ENCODE measurements at places on chromosomes 7 and 10.

DNA sequence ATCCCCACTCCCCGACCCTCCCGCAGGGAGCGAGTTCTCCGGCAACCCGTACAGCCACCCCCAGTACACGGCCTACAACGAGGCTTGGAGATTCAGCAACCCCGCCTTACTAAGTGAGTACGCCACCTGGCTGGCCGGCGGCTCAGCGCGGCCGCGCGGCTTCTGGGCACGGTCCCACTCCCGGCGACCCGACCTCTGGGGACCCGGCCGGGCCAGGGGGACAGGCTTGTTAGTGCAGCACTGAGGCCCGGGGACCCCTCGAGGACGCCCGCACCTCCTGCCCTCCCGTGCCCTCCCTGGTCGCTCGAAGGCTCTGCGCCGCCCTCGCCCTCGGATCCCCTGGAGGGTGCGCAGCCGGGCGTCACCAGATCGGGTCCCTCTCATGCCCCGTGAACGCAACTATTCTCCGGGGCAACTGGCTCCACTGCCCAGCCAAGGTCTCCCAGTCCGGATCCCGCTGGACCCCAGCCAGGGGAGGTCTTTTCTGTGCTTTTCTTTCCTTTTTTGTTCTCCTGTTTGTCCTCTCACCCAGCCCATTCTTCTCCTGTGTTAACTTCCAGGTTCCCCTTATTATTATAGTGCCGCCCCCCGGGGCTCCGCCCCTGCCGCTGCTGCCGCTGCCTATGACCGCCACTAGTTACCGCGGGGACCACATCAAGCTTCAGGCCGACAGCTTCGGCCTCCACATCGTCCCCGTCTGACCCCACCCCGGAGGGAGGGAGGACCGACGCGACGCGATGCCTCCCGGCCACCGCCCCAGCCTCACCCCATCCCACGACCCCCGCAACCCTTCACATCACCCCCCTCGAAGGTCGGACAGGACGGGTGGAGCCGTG is 81.8 kb downstream of the PAX2 start:
- no peak for DNase-seq

GRCh38 chr7:131581241-131582051 is 25.0 kb upstream of the PODXL start:
- DNase-seq, result no peak

DNA sequence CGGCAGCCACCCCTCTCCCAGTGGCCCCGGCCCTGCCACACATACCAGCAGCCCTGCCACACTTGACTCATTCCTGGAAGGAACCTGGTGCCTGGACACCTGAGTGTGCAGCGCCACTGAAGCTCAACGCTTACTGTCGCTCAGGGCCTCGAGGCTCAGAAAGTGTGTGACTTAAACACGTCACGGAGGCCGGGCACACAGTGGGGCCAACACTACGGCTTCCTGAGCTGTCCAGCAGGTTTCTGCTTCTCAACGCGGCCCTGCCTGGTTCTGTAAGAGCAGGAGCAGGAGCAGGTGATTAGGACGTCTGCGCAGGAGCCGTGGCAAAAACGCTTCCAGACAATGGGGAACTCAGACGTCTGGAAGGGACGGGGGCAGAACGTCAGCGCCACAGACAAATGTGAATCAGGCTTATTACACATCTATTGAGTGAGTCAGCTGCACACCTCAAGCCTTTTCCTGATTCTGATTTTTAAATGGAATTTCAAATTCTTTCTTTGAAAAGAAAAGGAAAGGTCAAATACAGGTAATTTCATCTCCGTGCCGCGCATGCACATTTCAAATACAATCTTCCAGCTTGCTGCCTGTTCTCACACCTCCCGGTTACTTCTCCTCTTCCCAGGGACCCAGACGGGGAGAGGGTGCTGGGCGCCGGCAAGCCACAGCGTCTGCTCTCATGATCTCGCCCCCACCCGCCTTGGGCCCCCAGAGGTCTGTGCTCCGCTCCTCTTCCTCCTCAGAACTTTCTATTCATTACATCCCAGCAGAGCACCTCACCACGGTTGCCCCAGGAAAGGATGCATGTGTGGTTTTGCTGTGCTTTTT is 66.6 kb downstream of the ADARB2 start:
- no peak for DNase-seq

DNA sequence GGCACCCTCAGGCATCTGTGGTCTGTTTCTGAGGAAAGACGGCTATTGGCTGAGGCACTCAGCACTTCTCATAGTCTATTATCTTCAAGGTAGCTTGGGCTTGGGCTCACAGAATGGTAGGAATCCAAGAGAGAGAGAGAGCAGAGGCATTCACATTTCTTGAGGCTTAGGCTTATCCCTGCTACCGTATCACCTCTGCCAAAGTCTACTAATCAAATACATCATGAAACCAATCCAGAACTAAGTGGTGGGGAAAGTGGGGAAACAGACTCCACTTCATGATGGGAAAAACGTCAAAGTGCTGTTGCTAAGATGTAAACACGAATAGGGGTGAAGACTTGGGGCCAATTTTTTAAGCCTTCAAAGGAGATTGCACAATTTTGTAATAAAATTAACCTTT is 271.1 kb upstream of the SEMA3D start:
- DNase-seq, result no peak

DNA sequence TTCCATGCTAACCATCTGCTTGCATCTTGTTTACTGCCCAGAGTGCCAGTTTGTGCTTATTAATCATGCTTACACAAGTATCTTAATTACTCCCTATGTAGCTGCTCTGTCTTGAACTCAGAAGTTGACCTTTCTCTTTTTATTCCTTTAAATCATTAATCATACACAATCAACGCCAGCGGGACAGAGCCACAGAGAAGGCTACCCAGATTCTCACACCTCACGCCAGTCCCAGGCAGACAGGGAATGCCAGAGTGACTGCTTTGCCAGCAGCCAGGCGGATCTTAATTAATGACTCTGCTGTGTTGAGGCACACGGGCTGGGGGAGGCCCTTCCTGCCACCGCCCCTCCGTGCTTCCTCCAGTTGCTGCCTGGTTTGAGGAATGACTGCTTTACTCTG is 229.4 kb downstream of the LRMDA start:
- no peak for DNase-seq

DNA sequence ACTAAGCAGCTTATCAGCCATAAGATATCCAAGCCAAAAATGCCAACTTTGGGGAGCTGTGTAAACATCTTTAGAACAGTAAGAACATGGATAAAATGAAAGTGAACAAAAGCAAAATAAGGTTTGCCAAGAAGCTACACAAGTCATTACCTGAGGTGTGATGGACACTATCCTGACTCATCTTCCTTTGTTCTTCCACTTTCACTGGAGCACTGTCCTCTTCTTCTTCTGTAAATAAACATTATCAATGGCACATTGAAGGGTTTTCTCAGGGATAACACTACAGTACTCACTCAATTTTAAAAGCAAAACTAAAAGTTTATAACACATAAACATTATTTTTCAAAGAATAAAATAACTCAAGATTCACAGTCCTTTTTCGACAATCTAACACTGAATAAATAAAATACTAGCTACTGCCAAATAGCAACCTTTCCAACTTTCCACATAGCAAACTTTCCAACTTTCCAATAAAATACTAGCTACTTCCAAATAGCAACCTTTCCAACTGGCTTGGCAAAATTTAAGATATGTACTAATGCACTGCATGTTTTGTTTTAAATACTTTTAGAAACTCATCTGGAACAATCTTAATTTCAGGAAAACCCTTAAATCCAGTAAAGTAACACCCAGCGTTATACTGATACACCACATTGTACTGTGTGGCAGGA is 174.1 kb downstream of the SKAP2 start:
- no peak for DNase-seq

DNA sequence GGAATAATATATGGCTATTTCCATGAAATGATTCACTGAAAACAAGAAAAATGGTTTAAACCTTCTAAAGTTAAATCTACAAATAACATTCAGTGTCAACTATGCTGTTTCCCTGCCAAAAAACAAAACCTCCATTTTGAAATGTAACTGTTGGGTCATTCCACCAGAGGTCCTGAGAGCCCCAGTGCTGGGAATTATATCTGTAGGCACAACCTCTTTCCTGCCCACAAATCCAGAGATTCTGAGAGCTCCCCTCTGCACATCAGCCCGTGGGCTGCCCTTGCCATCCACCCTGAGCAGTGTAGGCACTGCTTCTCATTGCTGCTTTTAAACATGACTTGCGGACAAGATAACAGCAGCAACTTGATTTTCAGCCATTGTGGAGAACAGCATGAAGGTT is 198.6 kb downstream of the TMEM178B start:
- DNase-seq, result no peak

- no peak for DNase-seq
Measured at GRCh38 chr10:93945819-93946218, 47.9 kb upstream of the PLCE1 start.

- no peak for DNase-seq
Measured at GRCh38 chr10:43903451-43903850, 254.8 kb upstream of the ZNF32 start.

DNA sequence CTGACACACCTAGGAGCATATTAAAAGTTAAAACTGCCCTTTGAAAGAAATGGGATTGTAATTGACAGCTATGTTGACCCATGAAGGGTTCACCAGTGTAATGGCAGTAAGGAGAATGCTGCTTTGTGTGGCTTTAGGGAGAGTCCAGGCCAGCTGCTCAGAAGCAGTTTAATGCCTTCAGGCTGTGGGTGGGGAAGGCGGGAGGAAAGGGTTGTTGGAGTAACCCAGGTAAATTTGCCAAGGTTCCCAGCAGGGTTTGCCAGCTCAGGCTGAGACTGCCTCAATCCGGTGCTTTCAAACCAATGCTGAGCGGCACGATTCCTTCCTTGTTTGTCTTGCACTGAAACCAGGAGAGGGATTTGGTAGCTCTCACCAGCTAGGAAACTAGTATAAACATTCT is 637.2 kb downstream of the INHBA start:
- DNase-seq, result no peak

GRCh38 chr7:149707448-149707886 is 65.9 kb downstream of the ZNF467 start:
- no peak for DNase-seq

DNA sequence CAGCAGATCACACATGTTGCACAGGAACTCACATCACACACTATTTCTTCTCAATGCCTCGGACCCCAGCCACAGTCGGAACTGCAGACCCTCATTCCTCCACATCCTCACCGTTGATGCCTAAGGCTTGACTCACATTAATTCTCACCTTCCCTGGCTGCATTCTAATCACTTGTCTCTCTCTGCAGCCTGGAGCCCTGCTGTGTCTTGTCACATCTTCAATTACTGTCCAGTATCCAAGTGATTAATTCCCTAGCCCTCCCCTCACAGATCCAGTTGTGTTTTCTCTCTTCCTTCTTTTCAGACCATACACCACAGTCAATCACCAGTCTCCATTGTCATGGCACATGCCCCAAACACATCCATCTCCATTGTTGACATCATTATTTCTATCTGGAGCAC is 592.4 kb upstream of the IGFBP3 start:
- no peak for DNase-seq

- DNase-seq, result no peak
Measured at GRCh38 chr10:34479520-34480179, 335.4 kb downstream of the PARD3 start.

- no peak for DNase-seq
Measured at GRCh38 chr7:132133501-132133900, 442.8 kb downstream of the PLXNA4 start.

DNA sequence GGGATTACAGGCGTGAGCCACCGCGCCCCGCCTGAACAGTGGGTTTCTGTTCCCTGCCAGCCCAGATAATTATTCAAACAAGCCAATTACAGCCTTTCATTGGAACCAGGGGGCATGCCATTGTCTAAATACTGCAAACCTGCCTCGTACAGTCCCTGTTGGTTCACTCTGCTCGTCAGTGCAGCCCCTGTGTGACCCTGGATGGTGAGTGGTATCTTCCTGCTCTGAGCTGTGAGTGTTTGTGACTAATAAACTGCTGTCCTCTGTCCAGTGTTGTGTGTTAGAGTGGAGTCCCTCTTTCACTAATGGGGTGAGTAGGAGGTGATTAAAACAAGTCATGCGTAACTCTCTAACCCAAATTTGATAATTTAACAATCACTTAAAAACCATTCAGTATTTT is 176.5 kb upstream of the FAM3C start:
- no peak for DNase-seq

GRCh38 chr10:132540456-132540855 is 2.9 kb downstream of the INPP5A start:
- no peak for DNase-seq

GRCh38 chr10:59134785-59135184 is 41.7 kb upstream of the PHYHIPL start:
- DNase-seq, result no peak

DNA sequence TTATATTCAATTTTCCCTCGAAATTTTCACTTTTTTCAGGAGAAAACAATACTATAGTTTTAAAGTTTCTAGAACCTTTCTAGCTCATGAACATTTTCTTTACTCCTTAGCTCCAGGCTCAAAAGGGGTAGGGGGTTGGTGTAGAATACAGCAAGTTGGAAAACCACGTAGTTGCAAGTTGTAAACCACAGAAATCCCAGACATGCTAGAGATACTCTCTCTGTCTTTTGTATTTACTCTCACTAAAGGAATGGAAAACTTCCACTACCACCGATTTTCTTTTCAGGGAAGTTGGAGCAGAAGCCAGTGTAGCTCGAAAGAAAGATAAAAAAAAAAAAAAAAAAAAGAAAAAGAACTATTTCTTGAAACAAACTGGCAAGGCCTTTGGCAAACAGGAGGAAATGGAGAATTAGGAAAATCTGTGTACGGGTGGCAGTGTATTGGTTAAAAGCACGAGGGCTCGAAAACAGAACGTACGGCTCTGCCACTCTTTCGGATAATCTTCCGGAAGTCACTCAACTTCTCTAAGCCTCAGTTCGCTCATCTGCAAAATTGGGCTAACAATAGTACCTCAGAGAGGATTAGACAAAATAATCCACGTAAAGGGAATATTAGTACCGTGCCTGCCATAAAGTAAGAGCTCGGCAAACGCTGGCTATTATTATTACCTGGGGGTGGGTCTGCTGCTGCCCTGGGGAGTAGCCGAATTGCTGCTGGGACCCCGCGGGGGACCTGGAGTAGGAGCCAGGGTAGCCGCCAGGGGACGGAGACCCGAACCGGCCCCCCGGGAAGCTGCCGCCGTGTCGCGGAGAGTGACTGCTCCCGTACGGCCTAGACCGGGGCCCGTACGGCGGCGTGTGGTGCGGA is 628 bp downstream of the MPLKIP start:
- DNase-seq, result peak; percentile 74

GRCh38 chr7:18177129-18177814 is 149.6 kb upstream of the PRPS1L1 start:
- no peak for DNase-seq

DNA sequence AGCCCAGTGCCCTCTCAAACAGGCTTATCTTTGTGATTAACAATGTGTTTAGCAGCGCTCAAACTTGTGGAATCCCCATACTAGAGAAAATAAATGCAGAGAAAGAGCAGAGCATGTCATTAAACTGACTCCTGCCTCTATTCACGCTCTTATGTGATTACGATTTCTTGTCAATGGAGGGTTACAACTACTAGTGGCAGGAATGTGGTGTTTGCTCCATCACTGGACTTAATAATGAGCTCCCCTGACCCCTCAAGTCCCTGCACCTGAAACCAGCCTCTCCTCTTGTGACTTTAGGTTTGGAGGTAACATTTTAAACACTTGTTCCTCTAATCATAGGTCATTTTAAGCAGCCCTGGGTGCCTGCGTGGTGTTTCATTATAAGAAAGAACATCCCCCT is 121.9 kb downstream of the PLPP4 start:
- DNase-seq, result no peak
